Esophagus squamous epithelium (tissue), 5 donors: ENCODE measurements at places on chromosomes 1 and 21. TPM values are rescaled to one million over a fixed set of nuclear protein-coding genes. Genes with fewer than 3 reads are reported as not detected.

DNA sequence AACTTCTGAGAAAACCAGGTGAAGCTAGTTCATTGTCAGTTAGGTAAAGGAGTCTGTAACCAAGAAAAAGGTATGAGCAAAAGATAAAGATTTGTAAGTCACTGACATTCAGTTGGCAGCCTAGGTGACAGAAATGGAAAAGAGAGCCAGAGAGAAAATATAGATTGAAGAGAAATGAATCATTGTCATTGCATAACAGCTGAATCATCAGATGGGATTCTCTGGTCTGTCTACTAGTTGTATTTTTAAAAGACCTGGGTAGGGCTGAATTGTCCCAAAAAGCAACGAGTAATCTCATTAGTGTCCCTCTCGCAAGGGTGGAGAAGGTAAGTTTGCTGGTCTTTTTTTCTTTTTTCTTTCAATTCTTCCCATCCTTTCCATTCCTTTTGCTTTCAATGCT, 36.6 kb downstream of the PTGS2 start:
- H3K27ac ChIP-seq: no peak overlapping the region
- no peaks in the 10 kb centered on the region for H3K36me3 ChIP-seq
- no peak for DNase-seq
- H3K4me1 ChIP-seq: no peaks in the 10 kb centered on the region
- H3K27me3 ChIP-seq: no peaks in the 10 kb centered on the region

Gene PADI1
- total RNA-seq: 103 TPM

Gene OR2L3
- not detected for total RNA-seq

Gene FRRS1
- total RNA-seq: 23.8 TPM

DNA sequence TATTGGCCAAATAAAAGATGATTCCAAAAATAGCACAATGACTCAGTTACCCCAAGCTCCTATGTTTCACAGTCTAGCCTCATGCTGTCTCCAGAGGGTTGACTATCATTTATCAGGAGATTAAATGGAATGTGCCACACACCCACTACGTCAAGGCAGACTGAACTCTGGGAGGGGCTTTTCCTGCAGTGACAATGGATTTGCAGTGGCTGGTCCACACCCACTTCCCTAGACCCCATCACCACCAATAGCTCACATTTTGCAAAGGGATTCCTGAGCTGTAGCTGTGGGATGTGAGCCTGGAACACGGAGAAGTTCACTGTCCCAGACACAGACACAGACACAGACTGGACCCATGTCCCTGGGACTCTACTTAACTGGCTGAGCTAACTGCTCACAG, 77.1 kb downstream of the HLCS start:
- DNase-seq: no peak
- H3K27me3 ChIP-seq: no peaks in the 10 kb centered on the region
- no peaks in the 10 kb centered on the region for H3K36me3 ChIP-seq
- H3K27ac ChIP-seq: no peak overlapping the region
- H3K4me1 ChIP-seq: no peaks in the 10 kb centered on the region
- H3K4me3 ChIP-seq: no peak overlapping the region

- H3K4me3 ChIP-seq: no peak overlapping the region
- H3K36me3 ChIP-seq: no peaks in the 10 kb centered on the region
- H3K27me3 ChIP-seq: no peaks in the 10 kb centered on the region
These were observed 365.9 kb downstream of the TGFB2 start for GRCh38 chr1:218711001-218711400.

DNA sequence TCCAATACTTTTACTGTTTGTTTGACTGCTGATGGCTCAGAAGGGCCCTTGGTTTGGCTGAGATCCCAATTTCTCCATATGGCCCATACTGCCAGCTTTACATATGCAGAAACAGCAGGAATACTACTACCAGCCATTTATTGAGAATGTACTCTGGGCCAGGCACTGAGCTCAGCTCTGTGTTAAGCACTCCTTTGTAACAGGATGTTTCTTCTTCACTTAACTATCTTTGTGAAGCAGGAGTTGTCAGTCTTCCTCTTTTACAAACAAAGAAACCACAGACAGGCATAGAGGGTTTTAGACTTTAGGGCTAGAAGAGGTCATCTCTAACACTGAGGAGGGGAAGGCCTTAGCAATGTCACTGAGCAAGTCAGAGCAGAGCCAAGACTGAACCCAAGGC, 8.3 kb downstream of the HMGCL start:
- no peaks in the 10 kb centered on the region for H3K4me1 ChIP-seq
- no peaks in the 10 kb centered on the region for H3K27me3 ChIP-seq
- H3K4me3 ChIP-seq: no peak overlapping the region
- peaks cover 16% of the 10 kb centered on the region for H3K36me3 ChIP-seq
- no peak for DNase-seq
- H3K27ac ChIP-seq: no peak overlapping the region

Gene SLC25A33
- total RNA-seq: 4.5 TPM

DNA sequence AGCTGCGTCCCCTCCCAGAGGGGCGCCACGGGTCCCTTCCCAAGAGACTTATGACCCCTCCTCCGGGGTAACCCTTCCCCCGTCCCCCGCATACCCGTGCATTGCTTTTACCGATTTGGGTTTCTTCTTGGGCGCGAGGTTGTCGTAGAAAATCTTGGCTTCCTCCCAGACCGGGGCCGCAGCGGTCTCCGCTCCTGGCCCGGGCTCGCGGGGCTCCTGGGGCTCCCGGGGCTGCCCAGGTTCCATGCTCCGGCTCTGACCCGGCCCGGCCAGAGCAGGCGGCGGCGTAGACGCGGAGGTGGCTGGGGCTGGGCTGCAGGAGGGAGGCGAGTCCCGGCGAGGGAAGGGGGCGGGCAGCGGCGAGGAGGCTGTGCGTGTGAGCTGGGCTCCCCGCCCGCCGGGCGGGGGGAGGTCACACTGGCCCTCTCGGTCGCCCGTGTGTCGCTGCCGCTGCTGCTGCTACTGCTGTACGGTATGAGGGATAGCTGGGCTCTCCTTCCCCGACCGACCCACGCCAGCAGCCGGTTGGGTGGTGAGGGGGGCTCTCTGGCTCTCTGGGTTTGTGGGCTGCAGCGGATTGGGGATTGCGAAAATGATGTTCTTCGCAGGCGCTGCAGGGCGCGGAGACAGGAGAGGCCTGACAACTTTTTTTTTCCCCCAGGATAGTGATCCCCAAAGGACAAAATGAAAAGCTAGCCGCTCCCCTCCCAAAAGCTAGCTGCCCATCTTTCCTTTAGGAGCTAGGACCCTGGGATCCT, at the start of gene NT5C1A:
Gene NT5C1A, minus strand, starts transcription at position 315 of the 758 bp plus-strand sequence. Its CDS starts 69 bp downstream, at position 246.
- peaks cover 24% of the 10 kb centered on the region for H3K4me1 ChIP-seq
- no peak for DNase-seq
- peak within 1 kb of the TSS; percentile 11 for H3K4me3 ChIP-seq
- no peaks in the 10 kb centered on the region for H3K36me3 ChIP-seq
- H3K27me3 ChIP-seq: peaks cover 5% of the 10 kb centered on the region
- H3K27ac ChIP-seq: peak within 1 kb of the TSS; percentile 64

DNA sequence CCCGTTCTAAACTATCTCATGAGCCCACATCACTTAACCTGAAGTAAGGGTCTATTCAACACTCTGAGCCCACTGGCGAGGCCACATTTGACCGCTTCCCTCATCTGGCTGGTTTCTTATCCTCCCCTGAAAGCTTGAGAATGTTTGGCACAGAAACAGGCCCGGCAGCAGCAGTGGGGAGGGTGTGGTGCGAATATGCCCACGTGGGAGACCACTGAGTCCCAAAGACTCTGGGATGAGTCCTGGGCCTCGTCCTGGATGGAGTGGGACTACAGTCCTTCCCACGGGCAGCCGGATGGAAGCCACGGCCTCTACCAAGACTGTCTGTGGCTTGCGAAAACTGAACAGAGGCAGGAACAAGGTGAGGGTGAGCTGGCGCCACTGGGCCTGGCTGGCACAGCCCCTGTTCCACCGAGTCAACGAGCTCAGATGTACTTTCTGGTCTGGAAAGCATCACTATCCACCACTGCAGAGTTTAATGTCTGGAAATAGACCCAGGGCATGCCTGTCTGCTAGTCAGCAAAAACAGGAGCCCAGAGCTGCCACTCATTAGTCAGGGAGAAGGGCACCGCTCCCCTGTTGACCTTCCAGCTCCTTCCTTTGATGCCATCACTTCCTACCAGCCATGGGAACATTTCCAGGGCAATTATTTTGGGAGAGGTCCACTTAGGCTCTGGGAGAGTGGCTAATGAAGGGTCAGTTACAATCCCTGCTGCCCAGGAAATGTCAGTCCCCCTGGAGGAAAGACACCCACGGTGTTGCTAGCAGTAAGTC, 386.6 kb downstream of the MATN1 start:
- no peaks in the 10 kb centered on the region for H3K27me3 ChIP-seq
- no peaks in the 10 kb centered on the region for H3K36me3 ChIP-seq
- no peak overlapping the region for H3K4me3 ChIP-seq
- DNase-seq: no peak

GRCh38 chr1:182888736-182889531, 49.8 kb downstream of the DHX9 start:
- H3K27ac ChIP-seq: no peak overlapping the region
- no peaks in the 10 kb centered on the region for H3K27me3 ChIP-seq
- H3K4me3 ChIP-seq: no peak overlapping the region
- H3K4me1 ChIP-seq: no peaks in the 10 kb centered on the region

DNA sequence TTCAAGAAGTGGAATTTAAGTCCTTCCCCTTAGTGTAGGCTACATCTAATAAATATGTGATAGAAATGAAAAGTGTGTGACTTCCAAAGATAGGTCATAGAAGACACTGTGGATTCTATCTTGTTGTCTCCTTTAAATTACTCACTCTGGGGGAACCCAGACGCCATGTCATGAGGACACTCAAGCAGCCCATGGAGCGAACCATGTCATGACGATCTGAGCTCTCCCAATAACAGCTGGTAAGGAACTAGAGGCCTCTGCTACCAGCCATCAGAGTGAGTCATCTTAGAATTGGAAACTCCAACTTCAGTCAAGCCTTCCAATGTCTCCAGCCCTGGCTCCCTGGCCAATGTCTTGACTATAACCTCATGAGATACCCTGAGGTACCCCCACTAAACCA, 6.3 kb downstream of the COA7 start:
- H3K27me3 ChIP-seq: no peaks in the 10 kb centered on the region
- H3K36me3 ChIP-seq: no peaks in the 10 kb centered on the region
- no peak for DNase-seq
- no peak overlapping the region for H3K27ac ChIP-seq
- no peak overlapping the region for H3K4me3 ChIP-seq
- H3K4me1 ChIP-seq: peaks cover 3% of the 10 kb centered on the region

GRCh38 chr1:244161236-244161510, 110.1 kb downstream of the ZBTB18 start:
- no peak overlapping the region for H3K4me3 ChIP-seq
- H3K4me1 ChIP-seq: no peaks in the 10 kb centered on the region
- no peaks in the 10 kb centered on the region for H3K36me3 ChIP-seq
- no peak overlapping the region for H3K27ac ChIP-seq
